ENCODE measurements at places on chromosomes 1 and 21.

DNA sequence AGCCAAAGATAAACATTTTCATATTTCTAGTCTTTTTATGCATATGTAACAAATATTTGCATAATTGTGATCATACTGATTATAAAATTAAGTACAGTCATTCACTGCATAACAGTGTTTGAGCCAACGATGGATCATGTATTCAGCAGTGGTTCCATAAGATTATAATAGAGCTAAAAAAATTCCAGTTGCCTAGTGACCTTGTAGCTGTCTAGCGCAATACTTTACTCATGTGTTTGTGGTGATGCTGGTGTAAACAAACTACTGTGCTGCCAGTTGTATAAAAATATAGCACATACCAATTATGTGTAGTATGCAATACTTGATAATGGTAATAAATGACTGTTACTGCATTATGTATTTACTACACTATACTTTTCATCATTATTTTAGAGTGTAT, 2.1 kb upstream of the S100A10 start:
- H3K4me1 ChIP-seq = peaks cover 3% of the 10 kb centered on the region
- no peak overlapping the region for H3K4me3 ChIP-seq
- no peaks in the 10 kb centered on the region for H3K27me3 ChIP-seq
- no peak for DNase-seq
- H3K27ac ChIP-seq = no peak overlapping the region
- no peaks in the 10 kb centered on the region for H3K36me3 ChIP-seq

DNA sequence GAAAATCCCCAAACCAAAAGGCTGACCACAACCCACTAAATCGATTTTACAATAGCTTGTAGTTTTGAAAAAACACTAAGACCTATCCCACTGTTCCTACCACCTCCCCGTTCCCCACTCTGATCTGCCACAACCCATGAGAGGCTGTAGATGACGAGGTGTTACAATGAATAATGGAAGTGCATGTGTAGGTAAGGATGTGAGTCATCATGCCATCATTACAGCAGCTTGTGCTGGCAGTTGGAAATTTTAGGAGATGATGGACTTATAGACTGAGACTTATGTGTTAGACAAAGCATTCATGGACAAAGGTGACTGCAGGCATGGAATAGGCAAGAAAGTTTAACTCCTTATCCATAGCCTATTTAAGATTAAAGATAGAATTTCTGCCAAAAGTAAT, 184.7 kb upstream of the CACYBP start:
- no peak overlapping the region for H3K27ac ChIP-seq
- H3K36me3 ChIP-seq = no peaks in the 10 kb centered on the region
- DNase-seq = no peak
- peaks cover 3% of the 10 kb centered on the region for H3K4me1 ChIP-seq
- H3K4me3 ChIP-seq = no peak overlapping the region

- no peak overlapping the region for H3K4me3 ChIP-seq
- no peak for DNase-seq
- H3K4me1 ChIP-seq = 0 out of 2 replicates have a peak, but pooled peaks cover 2% of the 10 kb centered on the region
Observed at GRCh38 chr1:162984699-162985098, 84.5 kb upstream of the RGS4 start.

- H3K27ac ChIP-seq = no peak overlapping the region
- no peaks in the 10 kb centered on the region for H3K36me3 ChIP-seq
- H3K4me1 ChIP-seq = no peaks in the 10 kb centered on the region
Observed at GRCh38 chr1:84269306-84269705, 32.2 kb upstream of the SAMD13 start.

DNA sequence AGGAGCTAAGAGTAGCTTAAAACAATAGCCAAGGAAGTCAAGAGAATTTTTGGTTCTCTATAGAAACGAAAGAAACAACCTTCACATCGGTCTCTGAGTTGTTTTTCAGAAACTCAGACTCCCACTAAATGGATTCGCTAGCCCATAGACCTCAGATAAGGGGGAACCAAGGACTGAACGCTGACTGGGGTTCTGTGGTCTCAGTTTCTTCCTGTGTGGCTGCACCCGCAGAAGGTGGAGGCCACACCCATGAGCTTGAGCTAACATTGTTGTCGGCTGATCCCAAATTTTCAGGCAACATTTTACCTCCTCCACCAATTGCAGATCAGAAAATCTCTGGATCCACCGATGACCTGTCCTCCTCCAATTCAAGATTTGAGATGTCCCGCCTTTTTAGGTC, 456.1 kb downstream of the AJAP1 start:
- no peaks in the 10 kb centered on the region for H3K36me3 ChIP-seq
- H3K4me1 ChIP-seq = peaks cover 3% of the 10 kb centered on the region
- no peak overlapping the region for H3K27ac ChIP-seq
- DNase-seq = no peak
- H3K4me3 ChIP-seq = no peak overlapping the region

DNA sequence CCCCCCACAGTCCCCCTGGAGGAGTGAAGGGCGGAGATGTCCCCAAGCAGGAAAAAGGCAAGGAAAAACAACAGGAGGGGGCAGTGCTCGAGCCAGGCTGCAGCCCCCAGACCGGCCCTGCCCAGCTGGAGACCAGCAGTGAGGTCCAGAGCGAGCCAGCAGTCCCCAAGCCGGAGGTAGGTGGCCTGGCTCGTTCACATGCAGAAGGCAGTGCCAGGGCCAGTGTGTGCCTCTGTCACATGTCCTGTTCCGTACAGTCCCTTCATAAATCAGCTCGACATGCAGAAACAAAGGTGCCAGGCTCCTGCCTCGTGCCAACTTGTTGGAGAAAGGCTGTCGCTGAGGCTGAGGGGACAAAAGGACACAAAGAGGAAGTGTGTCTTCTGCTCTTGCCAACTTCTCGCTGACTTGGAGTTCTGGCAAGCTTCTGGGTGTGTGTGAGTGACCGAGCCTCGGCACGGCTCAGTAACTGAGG, 24.1 kb upstream of the MPZL1 start:
- DNase-seq = no peak
- no peaks in the 10 kb centered on the region for H3K4me1 ChIP-seq
- H3K27ac ChIP-seq = no peak overlapping the region
- no peaks in the 10 kb centered on the region for H3K36me3 ChIP-seq

DNA sequence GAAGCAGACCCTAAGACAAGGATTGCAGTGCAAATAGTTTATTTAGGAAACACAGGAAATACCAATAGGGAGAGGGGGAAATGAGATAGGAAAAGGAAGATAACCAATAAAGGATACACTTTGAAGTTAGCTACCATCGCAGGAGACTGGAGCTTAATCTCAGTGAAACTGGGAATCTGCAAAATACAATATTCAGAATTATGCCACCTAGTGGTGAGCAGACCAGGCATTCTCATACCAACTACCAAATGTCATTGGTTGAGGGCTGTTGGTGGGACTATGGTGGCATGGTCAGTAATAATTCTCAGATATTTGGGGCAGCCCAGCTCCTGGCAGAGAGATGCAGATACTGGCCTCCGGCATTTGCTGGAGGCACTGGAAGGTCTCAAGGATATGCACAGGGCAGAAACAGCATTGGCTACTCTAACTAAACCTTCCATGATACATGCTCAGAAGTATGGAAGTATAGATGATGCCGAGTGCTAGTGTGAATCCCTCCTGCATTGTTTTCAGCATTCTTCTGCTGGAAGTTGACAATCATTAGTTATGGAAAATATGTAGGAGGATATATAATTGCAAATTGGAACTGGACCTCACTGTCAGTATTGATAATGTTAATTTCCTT, 11.8 kb upstream of the ZFP69B start:
- no peak for DNase-seq
- H3K4me3 ChIP-seq = no peak overlapping the region
- H3K36me3 ChIP-seq = no peaks in the 10 kb centered on the region
- no peak overlapping the region for H3K27ac ChIP-seq
- H3K27me3 ChIP-seq = no peaks in the 10 kb centered on the region
- H3K4me1 ChIP-seq = no peaks in the 10 kb centered on the region

DNA sequence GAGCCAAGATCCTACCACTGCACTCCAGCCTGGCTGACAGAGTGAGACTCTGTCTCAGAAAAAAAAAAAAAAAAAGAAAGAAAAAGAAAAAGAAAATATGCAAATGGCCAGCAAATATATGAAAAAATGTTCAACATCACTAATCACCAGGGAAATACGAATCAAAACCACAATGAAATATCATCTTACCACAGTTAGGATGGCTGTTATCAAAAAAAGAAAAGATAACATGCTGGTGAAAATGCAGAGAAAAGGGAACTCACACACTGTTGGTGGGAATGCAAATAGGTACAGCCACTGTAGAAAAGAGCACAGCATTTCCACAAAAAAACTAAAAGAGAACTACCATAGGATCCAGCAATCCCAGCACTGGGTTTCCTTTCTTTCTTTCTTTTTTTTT, 477.5 kb downstream of the SMYD3 start:
- DNase-seq = no peak
- H3K27me3 ChIP-seq = no peaks in the 10 kb centered on the region
- H3K27ac ChIP-seq = no peak overlapping the region
- H3K4me1 ChIP-seq = no peaks in the 10 kb centered on the region
- H3K4me3 ChIP-seq = no peak overlapping the region
- no peaks in the 10 kb centered on the region for H3K36me3 ChIP-seq

Data from H1 (cell line).